ENCODE measurements at places on chromosomes 11 and 22.

- no peak for DNase-seq
These were observed 9.5 kb upstream of the CBX6 start for GRCh38 chr22:38881464-38881871.

DNA sequence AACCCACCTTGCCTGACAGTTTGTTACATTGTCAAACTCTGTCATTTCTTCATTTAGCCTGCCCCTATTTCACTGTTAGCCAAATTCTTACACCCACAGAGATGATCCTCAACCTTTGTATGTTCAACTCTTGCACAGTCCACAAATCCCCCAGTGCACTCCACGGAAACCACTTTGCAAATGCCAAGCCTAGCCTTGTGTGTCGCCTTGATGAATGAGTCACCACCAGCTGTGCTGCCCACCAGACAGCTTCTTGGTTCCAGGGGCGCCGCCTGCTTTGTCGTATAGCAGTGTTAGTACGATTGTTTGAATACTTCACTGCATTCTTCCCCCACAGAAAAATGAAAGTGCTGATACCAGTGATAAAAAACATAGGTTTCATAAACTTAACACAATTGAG is 686.3 kb downstream of the NTM start:
- DNase-seq: no peak

DNA sequence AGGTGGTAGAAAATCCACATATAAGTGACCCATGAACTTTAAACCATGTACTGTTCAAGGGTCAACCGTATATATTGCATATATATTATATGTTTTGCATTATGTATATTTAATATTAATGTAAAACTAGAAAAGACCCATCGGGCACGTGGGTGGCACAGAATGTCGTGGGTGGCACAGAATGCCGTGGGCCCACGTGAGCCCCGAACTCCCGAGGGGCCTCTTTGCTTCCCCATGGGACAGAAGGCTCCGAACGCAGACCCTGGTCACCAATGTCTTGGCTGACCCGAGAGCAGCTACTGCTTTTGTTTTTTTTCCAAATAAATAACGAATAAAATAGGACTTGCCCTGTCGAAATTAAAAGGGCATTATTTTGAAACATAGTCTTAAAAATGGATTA is 415.4 kb downstream of the BRD1 start:
- DNase-seq: no peak

DNA sequence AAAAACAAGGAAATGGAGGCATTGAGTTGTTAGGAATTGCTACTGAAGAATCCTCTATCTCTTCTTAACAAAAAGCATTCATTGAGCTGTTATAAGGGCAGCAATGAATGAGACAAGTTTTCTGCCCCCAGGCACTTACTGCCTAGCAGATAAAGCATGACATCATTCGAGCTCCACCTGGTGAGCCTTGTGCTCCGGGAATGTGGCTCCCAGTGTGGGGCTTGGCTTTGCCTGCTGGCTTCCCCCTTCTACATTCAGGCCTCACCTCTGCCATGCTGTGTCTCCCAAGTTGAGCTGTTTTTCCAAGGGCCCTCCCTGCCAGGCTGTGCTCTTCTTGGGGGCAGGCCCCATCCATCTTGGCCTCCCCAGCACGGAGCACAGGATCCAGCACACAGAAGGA is 56.9 kb upstream of the EIF3D start:
- DNase-seq: no peak

DNA sequence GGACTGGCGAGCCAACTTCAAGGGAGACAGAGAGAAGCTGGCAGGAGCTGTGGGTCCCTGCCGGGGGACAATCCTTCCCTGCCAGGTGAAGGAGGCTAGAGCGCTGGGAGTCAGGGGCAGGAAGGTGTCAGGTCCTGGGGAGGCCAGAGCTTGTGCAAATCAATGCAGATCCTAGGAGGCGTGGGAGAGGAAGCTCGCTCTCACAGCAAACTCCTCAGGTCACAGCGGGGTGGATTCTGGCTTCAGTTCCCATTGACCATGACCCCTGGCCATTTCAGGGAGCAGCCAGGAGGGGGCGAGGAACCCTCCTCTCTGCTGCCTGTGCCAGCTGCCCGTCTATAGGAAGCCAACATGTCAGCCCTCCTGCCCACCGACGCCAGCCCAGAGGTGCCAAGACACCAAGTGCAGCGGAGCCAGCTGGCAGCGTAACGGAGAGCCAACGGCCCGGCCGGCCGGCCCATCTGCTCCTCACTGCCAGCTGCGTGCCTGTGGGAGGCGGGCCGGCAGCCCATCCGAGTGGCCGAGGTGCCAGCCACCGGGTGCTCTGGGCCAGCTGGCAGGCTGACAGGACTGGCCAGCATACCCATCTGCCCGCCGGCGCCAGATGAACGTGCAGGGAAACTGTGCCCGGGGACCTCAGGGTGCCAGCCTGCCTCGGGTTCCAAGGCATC is 374.8 kb downstream of the MIAT start:
- DNase-seq: no peak

DNA sequence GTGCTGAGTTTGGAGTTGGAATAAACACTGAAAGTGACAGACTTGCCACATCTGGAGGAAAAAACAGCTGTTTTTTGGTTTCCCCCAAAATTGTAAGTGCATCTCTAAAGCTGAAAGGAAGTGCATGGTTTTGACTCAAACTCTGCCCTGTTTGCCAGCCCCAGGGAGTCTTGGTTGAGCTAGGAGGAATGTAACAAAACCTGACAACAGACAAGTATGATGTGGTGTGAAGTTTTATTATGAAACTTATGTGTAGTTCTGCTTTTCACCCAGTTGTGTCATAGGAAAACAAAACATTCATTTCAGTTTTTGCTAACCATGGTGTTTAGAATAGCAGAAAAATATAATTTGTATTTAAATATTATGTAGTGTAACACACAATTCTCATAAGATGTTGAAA is 31.7 kb upstream of the PDE3B start:
- DNase-seq: no peak

DNA sequence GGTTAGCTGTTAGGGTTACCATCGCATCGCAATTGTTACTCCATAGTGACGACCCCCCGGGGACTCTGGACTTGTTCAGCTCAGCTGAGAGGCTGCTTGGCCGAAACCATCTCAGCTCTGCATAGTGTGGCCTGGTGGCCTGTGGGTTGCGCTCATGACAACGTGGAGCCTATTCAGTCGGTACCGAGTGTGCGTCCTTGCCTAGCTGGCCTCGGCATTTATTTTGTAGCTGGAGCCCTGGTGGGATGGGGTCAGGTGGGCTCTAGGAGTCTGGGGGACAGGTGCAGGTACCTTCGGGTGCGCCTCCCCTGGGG is 13.5 kb downstream of the LRP5 start:
- no peak for DNase-seq

DNA sequence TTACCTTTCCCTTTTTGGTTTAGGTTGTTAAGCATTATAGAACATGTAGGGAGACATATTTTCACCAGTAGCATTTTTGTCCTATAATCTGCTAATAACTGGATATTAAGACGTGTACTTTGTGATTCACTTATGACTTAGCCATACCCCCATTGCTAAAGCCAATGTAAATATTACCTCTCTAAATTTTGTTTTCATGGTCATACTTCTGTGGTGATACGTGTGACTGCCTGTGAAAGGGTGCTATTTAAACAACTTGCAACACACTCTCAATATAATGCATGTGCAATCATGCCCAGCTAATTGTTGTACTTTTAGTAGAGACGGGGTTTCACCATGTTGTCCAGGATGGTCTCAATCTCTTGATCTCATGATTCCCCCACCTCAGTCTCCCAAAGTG is 36.2 kb upstream of the PAK1 start:
- DNase-seq: no peak

GRCh38 chr11:43797866-43798265 is 82.8 kb upstream of the ALKBH3 start:
- DNase-seq: no peak

- no peak for DNase-seq
These were observed 96.1 kb upstream of the AKIP1 start for GRCh38 chr11:8814923-8815240.

GRCh38 chr11:56522008-56522407 is 21.0 kb downstream of the OR5M11 start:
- DNase-seq: no peak

DNA sequence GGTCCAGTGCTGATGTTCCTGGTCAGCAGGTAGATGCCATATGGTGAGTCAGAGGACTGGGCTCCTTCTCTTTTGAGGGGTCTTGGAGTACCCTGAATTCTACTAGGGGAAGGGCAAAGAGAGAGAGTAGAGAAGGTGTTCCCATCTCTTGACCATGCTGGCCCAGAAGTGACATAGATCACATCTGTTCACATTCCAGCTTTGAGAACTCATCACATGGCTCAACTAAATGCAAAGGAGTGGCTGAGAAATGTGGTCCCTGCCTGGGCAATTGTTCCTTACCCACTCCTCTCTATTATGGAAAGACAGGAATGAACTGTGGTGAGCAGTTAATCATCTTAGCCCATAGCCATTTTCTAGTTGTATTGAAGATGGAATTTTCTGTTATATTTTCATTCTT is 105.4 kb upstream of the TIMP3 start:
- no peak for DNase-seq

- DNase-seq: no peak
These were observed 4.3 kb upstream of the CRTAM start for GRCh38 chr11:122833846-122834464.

GRCh38 chr11:33660962-33661361 is 39.7 kb downstream of the C11orf91 start:
- DNase-seq: no peak

- DNase-seq: no peak
These were observed 12.3 kb downstream of the NARS2 start for GRCh38 chr11:78562398-78562797.

DNA sequence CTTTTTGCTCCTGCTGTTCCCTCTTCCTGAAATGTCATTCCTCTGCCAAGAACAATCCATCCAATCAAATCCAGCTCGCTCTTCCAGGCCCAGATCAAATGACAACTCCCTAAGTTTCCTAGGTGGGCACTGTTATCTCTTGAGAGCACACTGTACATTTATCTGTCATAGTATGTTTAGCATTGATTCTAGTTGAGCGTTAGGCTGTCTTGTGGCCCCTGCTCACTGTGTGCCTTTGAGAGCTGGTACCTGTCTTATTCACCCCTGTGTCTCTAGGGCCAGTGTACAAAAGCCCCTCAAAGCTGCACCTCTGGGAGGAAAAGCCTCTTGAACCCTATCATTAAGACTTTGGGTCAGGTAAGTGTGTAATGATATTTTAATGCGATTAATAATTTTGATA is 7.1 kb upstream of the LMO2 start:
- no peak for DNase-seq

DNA sequence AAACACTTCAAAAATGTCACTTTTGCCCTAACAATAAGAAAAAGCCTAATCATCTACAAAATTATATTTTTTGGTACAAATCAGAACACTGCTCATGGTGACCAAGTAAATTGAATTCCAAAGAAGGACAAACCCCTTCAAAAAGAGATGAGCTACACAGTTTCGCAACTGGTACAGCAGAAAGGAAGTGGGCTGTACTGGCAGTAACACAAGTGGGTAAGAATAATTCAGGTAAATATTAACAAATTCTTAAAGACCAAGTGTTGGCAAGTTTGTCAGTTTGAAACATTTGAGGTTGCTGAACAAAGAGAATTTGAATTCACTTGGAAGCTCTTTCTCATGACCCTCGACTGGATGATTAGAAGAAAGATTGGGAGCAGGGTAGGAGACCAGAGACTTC is 35.5 kb downstream of the MSANTD4 start:
- DNase-seq: no peak

DNA sequence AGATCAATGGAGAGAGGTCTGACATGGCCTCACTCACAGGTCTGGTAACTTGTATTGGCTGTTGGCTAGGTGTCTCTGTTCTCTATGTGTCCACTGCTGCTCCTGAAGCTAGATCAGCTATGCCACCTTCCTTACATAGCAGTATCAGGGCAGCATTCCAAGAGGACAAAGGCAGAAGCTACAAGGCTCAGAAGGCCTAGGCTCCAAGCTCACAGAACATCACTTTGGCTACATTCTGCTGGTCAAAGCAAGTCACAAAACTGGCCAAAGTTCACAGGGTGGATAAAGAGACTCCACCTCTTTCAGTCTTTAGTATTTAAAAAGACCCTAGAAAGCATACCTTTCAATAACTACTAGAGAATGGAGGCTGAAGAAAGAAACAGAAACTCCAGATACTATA is 4.1 kb downstream of the SLC5A12 start:
- no peak for DNase-seq

- DNase-seq: no peak
These were observed 504.0 kb upstream of the LRRC4C start for GRCh38 chr11:41963406-41963805.

DNA sequence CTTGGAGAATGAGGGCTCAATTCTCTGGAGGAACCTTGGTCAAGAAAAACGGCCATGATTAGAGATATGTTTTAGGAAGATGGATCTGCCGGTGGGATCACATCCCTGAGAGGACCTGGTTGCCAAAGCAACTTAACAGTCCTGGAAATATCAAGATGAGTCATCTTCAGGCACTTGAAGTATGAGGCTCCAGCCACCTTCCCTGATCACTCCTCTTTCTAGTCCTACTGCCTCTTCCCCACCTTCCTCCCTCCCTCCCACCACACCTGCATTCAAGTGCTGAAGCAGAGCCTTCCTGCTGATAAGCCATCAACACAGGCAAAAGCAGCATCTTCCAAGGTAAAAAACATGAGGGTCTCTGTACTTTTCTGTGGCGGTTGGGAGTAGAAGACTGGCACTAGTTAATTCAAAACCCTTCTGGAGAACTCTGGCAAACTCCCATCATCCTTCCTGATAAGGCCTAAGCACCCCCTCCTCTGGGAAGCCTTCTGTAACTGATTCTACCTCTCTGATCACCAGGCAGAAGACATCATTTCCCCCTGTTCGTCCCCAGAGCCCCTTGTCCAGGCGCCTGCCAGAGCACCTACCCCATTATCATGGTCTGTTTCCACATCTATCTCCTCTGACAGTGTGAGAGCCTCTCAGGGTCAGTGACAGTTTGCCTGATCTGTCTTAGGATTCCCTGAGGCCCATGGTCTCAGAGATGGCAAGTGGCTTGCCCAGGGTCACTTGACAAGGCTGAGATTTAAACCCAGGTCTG is 79.8 kb downstream of the CLPB start:
- no peak for DNase-seq

DNA sequence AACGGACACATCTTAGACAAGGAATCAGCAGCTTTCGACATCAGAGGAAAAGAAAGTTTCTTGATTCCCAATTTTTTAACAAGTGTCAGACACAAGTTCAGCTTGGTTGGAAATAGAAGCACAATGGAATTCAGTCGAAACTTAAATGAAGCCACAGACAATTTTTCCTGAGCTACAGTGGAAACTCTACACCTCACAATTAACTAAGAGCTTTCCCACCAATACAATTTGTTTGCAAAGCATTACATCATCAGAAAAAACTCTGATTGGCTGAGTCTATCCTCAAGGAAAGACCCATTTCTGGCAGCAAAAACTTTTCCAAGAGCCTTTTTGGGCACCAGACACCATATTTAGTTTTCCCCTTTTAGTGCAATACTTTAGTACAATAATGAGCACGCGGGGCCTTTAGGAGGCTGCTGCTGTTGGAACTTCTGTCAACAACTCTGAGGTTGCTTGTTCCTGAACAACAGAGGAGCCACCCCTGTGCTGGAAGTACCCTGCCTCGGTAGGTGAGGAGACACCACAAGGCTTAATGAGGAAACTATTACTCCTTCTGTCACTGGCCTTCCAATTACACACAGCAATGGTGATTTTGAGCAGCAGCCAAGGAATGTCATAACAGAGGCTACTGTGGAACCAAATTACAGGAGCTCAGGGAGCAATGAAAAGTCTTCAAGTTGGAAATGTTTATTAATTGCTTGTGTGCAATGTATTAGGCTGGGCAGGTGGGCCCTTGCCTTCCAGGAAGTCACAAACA is 61.9 kb upstream of the BARX2 start:
- no peak for DNase-seq

GRCh38 chr11:100727410-100727809 is 40.3 kb downstream of the ARHGAP42 start:
- DNase-seq: no peak

GRCh38 chr11:1691878-1692707 is 4.9 kb upstream of the KRTAP5-6 start:
- DNase-seq: no peak

All from cortex of kidney (tissue), 1 donor.